Naive B cell (primary cell): ENCODE measurements at places on chromosomes 3 and 15. TPM values are rescaled to one million over a fixed set of nuclear protein-coding genes. Genes with fewer than 3 reads are reported as not detected.

GRCh38 chr3:16767006-16767405 is 117.7 kb upstream of the PLCL2 start:
- no peak for DNase-seq

SEMA6D gene
- not detected for polyA plus RNA-seq

SOX2 gene
- polyA plus RNA-seq, result not detected

DNA sequence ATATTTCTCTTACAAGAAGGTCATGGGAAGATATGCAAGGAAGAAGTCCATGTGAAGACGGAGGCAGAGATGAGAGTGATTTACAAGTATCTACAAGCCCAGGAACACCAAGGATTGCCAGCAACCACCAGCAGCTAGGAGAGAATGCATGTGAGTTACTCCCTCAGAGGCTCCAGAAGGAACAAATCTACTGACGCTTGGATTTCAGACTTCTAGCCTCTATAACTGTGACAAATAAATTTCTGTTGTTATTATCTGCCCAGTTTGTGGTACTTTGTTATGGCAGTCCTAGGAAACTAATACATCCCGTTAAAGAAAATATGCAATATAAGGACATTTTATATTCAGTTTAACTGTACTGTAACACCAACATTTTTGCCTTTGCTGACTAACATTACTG is 283.9 kb downstream of the BCHE start:
- no peak for DNase-seq

DNA sequence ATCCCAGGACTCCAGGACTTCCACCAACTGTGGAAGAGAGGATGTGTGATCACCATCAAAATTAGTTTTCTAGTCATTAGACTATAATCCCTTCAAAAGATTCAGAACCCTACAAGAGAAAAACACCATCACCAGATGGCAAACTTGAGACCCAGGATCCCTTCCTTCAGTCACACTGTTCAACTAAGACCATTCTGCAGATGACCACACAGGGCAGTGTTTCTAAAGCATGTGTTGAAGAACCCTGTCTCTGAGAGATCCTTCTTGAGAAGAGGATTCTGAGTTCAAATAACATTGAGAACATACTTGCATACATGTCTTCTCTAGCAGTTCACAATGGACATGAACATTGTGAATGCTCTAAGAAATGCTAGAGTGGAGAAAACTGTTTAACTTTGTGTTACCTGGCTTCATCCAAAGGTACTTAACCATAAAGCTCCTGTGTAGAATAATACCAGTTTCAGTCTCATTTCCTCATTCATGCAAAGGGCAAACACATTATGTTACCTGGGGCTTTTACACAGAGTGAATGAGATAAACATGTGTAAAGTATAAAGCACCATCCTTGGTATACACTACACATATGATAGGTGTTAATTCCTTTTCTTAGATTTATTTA is 2.4 kb upstream of the ADGRG7 start:
- no peak for DNase-seq

EPB42 gene
- not detected for polyA plus RNA-seq

TSC22D2 gene
- 13.8 TPM for polyA plus RNA-seq

GRCh38 chr3:111373861-111374260 is 168.1 kb upstream of the CD96 start:
- no peak for DNase-seq

GRCh38 chr3:76698136-76698706 is 341.7 kb upstream of the ROBO2 start:
- DNase-seq, result no peak

GRCh38 chr15:78213956-78214355 is 20.4 kb downstream of the ACSBG1 start:
- no peak for DNase-seq

DNA sequence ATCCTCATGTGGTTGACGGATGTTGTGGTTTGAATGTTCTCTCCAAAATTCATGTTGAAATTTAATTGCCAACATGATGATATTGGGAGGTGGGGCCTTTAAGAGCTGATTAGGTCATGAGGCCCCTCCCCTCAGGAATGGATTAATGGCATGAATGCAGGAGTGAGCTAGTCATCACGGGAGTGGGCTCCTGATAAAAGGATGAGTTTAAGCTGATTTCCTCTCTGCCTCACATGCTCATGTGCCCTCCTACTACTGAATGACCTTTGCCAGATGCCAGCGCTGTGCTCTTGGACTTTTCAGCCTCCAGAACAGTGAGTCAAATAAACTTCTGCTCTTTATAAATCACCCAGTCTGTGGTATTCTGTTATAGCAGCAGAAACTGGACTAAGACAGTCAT is 111.2 kb downstream of the MYO5A start:
- no peak for DNase-seq

DNA sequence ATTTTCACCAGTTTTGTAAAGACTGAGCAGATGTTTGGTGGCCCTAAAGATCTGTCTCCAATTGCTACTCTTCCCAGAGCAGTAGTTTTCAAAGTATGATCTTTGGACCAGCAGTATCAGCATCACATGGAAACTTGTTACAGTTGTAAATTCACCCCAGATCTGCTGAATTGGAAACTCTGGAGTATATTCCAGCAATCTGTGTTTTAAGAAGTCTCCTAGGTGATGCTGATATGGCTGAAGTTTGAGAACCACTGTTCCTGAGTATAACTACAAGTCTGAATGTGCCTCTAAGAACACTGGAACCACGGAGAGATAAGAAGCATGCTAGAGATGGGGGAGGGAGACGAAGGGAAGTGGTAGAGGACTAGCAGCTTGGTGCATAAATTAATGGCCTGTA is 45.7 kb downstream of the NUDT16 start:
- no peak for DNase-seq

DNA sequence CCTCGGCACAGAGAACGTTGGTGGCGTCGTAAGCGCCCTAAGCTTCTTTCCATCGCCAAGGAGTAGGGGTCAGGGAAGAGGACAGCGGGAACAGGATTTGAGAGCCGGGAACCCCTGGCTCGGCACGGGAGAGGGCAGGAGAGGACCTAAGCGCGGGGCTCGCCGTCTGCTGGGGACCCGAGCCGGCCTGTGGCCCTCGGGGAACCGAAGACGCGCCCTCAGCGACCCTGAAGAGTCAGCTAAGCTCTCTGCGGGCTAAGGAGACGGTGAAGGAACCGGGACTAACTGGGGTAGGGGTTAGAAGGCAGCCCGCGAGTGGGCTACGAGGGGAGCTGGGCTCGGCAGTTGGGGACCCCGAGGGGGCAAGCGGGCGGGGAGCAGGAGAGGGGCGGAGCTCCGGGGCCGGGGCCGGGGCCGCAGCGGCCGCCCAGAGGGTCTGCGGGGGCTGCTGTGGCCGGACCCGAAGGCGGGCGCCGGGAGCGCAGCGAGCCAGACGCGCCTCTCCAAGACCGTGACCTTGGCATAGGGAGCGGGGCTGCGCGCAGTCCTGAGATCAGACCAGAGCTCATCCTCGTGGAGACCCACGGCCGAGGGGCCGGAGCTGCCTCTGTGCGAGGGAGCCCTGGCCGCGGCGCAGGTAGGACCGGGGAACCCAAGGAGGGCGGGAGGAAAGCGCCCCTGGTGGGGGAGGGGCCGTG is 574 bp downstream of the CASR start:
- no peak for DNase-seq

- DNase-seq, result no peak
These were observed 522.3 kb downstream of the ROBO1 start for GRCh38 chr3:79245284-79246138.

C3orf33 gene
- polyA plus RNA-seq, result 1.9 TPM

DNA sequence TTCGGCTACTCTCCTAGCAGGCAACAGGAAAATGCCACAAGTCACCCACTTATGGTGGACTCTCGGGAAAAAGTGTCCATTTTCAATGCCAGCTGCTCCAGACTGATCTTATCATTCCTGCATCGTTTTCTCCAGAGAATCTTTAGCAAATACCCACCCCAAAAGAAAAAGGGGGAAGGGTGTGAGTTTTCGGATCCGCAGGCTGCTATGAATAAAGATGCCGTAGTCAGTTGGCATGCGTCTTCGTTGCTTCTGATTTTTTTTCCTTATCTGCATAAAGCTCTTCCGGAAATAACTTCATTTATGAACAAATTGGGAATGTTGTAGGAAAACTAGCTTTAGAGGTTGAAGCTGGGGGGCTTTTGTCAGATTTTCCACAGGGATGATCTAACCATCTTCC is 22.4 kb upstream of the VILL start:
- DNase-seq, result no peak

COLQ gene
- polyA plus RNA-seq, result not detected

PCBP4 gene
- 5.0 TPM for polyA plus RNA-seq

DNA sequence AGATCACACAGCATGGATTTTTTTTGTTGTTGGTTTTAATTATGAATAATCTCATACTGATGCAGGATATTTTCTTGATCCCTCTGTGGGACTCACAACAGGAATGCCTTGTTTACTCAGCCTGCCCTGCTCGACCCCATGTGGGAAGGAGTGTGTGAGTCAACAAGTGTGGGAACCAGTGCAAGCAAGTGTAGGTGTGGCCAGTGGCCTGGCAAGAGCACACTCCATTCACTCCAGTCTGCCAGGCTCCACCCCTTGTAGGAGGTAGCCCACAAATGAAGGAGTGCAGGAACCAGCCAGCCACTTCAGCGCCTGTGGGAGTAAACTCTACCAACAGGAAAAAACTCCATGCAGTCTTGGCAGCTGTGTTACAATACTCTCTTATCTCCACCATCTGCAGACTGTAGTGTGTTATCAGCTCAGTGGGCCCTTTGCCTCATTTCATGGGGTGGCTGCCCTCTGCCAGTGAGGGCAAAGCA is 393.6 kb downstream of the OTOL1 start:
- no peak for DNase-seq

GRCh38 chr15:76903251-76903681 is 1.9 kb downstream of the SCAPER start:
- peak; percentile 33 for DNase-seq

NGLY1 gene
- 91.7 TPM for polyA plus RNA-seq

DNA sequence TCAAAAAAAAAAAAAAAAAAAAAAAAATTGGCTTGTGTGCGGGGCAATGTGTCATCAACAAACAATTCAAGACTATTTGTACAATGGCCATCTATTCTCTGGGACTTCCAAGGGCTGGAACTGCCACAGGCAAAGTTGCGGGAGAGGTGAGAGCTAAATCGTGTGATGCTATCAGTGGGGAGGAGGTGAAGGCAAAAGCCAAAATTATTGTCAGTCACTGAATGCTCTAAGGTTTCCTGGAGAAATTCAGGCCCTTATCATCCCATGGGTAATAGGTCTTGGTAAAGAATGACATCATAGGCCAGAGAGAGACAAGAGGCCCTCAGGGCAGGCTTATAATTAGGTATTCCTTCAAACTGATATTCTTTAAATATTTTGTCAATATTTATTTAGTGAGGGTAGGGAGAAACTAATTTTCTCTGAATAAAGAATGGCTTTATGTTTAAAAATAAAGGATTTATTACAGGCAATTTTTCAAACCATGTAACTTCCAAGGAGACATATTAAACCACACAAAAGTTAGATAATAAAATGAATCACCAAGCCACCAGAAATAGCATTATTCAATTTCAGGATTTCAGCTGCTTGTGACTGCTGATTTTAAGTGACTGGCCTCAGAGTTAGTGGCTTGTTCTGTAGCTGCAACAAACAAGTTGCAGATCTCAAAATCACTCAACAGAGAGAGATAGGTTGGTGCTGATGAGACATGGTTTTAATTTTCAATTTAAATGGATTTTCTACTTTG is 226.3 kb upstream of the MRPL3 start:
- DNase-seq, result no peak

DNA sequence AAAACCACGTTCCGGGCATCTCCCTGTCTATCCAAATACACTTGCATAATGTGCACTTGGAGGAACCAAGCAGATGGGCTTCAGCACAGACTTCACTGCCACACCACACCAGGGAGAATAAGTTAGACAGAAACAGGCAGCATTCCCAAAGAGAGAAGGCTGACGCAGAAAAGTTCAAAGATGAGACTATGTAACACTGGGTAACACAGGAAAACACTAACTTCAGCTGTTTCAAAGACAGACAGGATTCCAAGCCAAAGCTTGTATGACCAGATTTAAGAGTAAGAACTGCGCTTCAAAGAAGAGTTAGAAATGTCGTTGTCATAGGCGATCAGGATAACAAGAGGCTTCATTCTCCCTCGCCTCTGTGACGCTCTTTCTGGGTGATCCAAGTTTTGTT is 19.9 kb downstream of the SLC51A start:
- DNase-seq, result no peak

- DNase-seq, result no peak
These were observed 186.6 kb downstream of the TIGIT start for GRCh38 chr3:114480442-114480841.

GRCh38 chr3:54819946-54820345 is 107.9 kb downstream of the LRTM1 start:
- no peak for DNase-seq

DNA sequence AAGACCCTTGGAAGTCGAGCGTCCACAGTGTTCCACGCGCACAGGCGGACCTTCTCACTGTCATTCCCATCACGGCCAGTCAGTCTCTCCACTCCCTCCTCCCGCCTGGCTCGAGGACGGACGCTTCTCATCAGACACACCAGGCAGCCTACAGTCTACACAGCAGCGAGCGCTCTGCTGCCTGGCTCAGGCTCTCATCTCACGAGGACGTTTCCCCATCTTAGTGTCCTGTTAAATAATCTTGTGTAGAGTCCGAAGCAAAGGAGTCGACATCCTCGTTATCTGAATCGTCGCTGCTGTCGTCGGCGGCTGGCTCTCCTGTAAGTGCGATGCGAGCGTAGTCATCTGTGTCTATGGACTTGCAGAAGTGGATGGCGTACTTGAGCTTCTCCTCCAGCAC is 12.4 kb upstream of the OCA2 start:
- no peak for DNase-seq

DNA sequence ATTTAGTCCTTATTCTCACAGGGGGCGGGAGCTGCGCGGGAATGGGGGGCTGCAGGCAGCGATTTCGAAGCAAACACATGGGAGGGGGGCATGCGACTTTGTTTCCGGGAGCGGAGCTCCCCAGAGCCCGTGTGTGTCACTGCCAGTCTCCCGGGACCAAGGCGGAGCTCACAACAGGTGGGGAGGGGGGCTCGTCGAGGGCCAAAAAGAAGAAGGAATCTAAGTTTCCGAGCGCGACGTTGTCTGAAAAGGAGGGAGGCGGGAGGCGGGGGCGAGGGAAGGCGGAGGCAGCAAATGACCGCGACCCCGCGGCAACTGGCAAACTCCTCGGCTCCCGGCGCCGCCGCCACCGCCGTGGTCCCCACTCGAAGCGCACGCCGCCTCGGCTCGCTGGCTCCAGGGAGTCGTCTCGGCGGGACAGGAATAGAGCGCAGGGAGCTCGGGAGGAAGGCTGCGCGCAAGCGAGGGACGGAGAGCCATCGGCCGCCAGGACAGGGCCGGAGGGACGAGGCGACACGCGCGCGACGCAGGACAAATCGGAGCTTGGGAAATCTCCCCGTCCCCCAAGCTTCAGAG is 1.4 kb downstream of the FOXP1 start:
- peak; percentile 81 for DNase-seq

DNA sequence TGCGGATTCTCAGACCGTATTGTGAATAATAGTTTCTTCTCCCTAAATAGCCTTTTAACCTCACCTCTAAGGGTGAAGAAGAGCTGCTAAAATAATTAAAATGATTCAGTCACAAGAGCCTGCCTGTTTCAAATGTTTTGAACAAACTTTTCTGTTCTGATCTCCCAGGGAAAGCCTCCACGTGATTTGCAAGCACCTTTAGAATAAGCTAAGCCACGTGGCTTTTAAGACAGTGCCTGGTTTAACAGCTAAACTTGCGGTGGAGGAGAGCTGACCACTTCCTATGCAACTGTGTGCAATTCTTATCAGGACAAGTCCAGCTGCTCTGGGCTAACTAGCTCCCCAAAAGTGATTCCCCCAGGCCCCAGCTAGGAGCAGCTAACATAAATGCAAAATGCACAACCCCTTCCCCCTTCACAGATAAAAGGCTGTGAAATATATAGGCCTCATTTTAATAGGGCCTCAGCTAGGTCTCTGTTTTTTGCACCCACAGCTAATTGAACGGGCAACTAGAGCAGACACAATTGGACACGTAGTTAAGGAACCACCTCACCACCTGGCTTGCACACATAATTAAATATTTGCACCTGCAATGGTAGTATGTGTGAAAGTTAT is 401.2 kb upstream of the NR2F2 start:
- DNase-seq, result no peak
